ENCODE measurements at places on chromosomes 1 and 21.

- DNase-seq, result no peak
These were observed 92.3 kb downstream of the KCNN3 start for GRCh38 chr1:154777781-154778180.

- no peak for DNase-seq
These were observed 218.6 kb upstream of the PLXNA2 start for GRCh38 chr1:208462761-208463160.

DNA sequence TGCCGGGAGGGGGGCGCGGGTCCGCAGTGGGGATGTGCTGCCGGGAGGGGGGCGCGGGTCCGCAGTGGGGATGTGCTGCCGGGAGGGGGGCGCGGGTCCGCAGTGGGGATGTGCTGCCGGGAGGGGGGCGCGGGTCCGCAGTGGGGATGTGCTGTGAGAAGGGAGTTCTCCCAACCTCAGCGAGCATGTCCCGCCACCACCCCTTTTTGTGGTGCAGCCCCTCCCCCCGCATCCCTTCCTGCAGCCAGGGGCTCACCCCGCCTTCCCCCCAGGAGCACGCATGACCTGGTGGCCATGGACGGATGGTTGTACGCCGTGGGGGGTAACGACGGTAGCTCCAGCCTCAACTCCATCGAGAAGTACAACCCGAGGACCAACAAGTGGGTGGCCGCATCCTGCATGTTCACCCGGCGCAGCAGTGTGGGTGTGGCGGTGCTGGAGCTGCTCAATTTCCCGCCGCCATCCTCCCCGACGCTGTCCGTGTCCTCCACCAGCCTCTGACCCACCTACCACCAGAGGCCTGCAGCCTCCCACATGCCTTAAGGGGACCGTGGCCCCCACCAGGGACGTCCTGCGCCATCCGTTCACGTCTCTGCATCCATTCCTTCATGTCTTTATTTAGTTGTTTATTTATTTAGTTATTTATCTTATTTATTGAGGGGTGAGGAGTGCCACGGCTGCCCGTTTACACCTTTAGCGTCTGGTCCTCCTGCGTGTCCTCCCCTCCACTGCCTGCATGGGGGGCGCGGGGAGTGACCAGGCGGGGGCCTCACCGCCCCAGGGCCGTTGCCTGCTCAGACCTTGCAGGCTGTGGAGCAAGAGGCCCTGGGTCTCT lies 1.4 kb upstream of the PLEKHN1 start:
- DNase-seq, result no peak

DNA sequence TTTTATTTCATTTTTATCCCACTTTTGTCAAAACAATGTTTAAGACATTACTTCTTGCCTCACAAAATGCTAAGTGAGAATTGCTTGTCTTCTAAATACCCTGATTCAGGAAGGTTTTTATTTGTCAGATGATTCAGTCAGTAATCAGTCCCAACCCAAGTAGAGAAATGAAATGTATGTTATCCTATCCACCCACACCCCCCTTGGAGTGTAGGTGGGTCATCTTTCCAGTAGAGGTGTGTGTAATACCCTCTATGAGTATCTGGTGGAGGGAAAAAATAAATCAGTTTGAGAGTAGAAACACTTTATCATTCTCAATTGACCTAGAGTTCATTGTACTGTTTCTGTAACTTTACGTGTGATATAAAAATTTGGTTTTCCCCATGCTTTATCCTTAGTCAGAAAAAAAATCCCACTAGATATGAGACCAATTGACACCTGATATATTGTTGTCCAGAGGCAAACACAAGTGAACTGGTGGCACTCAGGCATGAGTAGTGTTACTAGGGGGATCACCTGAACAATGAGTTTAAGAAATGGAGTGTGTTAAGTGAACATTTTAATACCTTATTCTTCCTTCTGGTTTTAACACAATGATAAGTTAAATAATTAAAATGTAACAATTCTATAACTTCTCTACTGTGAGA lies 153.8 kb upstream of the C1orf105 start:
- DNase-seq, result no peak

DNA sequence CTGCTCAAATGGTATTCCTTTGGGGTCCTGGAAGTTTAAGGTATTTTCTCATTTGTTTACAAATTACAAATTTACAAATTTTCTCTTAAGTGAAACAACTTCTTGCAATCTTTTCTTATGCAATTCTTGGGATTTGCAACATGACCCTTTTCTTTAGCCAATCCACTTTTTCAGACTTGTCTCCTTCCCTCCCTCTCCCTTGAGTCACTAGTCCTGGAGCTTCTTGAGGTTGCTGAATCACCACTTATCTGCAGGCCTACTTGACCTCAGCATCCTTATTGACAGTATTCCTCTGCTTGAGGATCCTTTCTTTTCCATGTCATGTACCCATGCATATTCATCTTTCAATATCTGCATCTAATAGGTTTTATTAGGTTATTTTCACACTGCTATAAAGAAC lies 302.8 kb upstream of the ADAMTS5 start:
- no peak for DNase-seq

GRCh38 chr1:234230414-234230862 lies 142.8 kb upstream of the COA6 start:
- no peak for DNase-seq

- DNase-seq, result no peak
These were observed 353.6 kb downstream of the BRINP3 start for GRCh38 chr1:190124068-190124467.

DNA sequence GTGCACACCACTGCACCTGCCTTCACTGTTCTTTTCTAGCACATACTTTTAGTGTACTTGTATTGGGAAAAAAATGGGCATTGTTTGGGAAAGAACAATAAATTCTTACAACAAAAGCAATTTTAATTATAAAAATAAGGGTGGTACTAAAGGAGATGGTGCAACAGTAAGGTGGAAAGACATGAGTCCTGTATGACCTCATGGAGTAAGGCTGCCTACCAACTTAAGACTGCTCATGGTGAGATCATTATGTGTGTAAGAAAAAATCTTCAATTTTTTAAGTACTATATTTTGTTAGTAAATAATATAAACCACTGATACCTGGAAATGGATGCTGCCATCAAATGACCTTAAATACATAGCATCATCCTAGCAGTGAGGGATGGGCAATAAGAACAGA lies 29.6 kb upstream of the PHGDH start:
- DNase-seq, result no peak

GRCh38 chr1:224922404-224923164 lies 6.9 kb upstream of the DNAH14 start:
- DNase-seq, result peak; percentile 6

All from B cell (primary cell).